ENCODE measurements at places on chromosomes 2 and 18. TPM values are rescaled to one million over a fixed set of nuclear protein-coding genes. Genes with fewer than 3 reads are reported as not detected.

Gene TXNDC2
- not detected for total RNA-seq

Gene TUBB8B
- total RNA-seq: not detected

Gene RGPD5
- total RNA-seq: 12.2 TPM

Gene LOXHD1
- not detected for total RNA-seq

Gene UPP2
- not detected for total RNA-seq

Gene KLHL30
- not detected for total RNA-seq

Gene VWA3B
- not detected for total RNA-seq

Gene PDE1A
- total RNA-seq: under 0.01 TPM

Gene DSG4
- 0.05 TPM for total RNA-seq

Gene HOXD13
- not detected for total RNA-seq

Gene PTPRM
- total RNA-seq: 22.3 TPM
